Body of pancreas (tissue), 4 donors: ENCODE measurements at places on chromosomes 2 and 18. TPM values are rescaled to one million over a fixed set of nuclear protein-coding genes. Genes with fewer than 3 reads are reported as not detected.

Gene PFN4
- not detected for total RNA-seq

Gene CMPK2
- total RNA-seq: 6.7 TPM

Gene CTDP1
- 21.8 TPM for total RNA-seq

Gene FKBP7
- 2.9 TPM for total RNA-seq
